Stimulated activated CD8-positive, alpha-beta memory T cell treated with anti-CD3 and anti-CD28 coated beads, Interleukin-15, amount 100 ng/mL, for 1 hour (primary cell): ENCODE measurements at places on chromosomes 5 and 9.

GRCh38 chr9:117043159-117043558, 356.1 kb downstream of the TRIM32 start:
- DNase-seq = no peak

- DNase-seq = no peak
Measured at GRCh38 chr5:1745796-1746370, 53.8 kb downstream of the MRPL36 start.

DNA sequence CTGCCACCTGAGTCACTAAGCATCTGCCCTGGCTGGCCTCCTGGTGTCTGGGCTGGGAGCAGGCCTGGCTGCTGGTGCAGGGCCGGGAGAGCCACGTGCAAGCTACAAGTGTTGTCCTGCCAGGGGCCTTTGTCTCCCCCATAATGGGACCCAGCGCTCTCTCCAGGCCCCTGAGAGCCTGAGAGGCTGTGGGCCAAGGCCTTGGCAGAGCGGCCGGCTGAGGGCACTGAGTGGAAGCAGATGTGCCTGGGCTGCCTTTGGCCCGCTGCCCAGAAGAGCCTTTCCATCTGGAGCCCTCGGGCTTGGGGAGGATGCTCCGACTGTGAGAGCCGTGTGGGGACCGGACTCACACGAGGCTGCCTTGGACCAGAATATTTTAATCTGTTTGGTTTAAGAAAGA, 185.5 kb downstream of the RGS3 start:
- no peak for DNase-seq

- no peak for DNase-seq
Measured at GRCh38 chr5:149073213-149073612, 10.4 kb upstream of the SH3TC2 start.

- no peak for DNase-seq
Measured at GRCh38 chr9:23322392-23322791, 503.6 kb downstream of the ELAVL2 start.

- no peak for DNase-seq
Measured at GRCh38 chr5:78738693-78739300, 90.2 kb upstream of the LHFPL2 start.

DNA sequence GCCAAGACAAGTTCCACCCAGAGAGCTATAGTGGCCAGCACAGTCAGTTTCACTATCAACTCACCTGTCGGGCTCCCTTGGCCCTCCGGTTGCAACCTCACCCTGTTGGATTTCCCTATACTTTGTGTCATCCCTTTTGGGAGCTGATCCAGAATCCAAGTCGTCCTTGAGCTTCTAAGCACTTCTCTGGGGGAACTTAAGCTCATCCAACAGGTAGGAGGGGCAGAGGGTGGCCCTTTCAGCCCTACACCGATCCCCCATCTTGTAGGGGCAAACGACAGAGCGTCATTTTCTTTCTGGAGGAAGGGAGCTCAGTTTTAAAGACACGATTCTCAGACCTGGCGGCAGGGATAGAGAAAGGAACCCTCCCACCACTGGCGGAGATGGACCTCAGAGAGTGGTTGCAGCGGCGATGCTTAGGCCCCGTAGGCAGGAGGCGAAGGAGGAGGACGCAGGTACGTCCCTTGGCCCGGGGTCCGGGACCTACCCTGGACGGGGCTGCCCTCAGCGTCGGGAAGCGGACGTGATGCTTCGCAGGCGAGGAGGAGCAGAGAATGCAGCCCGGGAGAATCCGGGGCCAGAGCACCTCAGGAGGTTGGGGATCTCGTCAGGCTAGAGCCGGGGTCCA, 519 bp downstream of the ZER1 start:
- no peak for DNase-seq

DNA sequence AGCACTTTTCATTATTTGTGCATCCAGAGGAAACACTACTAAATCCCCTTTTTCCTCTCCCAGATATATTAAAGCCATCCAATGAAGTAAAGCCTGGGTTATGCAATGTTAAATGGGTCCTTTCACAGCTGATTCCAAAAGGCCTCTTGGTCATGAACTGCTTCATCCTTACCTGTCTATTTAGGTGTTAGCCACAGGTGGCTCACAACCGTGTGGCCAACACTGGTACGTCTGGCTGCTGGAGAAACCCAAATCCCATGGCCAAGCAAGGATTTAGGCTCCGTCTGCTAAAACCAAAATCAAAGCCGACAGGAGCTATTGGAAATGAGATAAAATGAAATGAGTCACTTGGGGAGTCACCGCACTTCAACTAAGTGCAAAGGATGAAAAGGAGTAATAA, 193.9 kb downstream of the ADCY2 start:
- DNase-seq = no peak

- no peak for DNase-seq
Measured at GRCh38 chr5:71830681-71831539, 111.8 kb downstream of the CARTPT start.

DNA sequence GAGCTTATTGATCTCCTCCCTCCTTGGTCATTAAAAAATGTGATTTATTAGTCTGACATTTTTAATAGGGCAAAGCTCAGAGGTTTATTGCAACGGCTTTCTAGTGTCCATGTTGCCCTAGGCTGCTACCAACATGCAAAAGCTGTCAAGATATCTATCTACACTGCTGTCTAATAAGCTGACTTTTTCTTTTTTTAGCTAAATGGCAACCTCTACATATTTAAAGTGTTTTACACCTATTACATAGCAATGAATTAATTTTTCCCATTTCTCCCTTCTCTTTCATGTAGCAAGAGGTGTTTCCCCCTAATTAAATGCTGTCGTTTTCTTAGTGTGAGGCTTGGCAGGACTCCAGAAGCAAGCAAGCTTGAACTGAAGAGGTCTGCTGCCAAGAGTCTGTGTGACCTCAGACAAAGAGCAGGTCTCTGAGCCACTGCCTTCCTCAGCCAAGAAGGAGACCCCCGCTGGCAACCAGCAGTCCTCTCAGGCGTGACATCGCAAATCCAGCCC, 79.4 kb downstream of the GAS1 start:
- no peak for DNase-seq

DNA sequence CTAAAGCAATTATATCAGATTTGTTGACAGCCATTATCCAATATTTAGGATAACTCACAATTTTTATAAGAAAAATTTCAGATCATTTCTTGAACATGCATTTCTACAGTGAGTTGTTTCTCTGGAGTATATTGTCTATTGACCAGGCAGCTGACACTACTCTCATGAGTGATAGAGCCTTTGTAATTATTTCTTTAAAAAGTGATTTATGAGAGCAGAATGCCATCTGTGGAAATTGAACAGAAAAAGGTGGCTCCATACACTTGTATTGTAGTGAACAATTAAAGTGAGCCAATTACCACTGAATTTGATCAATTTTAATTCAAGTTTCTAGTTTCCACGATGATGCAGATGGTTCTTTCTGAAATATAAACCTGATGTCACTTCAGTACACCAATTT, 855.4 kb downstream of the TAF11L14 start:
- no peak for DNase-seq

- no peak for DNase-seq
Measured at GRCh38 chr5:75373862-75374261, 36.8 kb downstream of the HMGCR start.

- DNase-seq = no peak
Measured at GRCh38 chr9:93859431-93860215, 95.5 kb downstream of the BARX1 start.

DNA sequence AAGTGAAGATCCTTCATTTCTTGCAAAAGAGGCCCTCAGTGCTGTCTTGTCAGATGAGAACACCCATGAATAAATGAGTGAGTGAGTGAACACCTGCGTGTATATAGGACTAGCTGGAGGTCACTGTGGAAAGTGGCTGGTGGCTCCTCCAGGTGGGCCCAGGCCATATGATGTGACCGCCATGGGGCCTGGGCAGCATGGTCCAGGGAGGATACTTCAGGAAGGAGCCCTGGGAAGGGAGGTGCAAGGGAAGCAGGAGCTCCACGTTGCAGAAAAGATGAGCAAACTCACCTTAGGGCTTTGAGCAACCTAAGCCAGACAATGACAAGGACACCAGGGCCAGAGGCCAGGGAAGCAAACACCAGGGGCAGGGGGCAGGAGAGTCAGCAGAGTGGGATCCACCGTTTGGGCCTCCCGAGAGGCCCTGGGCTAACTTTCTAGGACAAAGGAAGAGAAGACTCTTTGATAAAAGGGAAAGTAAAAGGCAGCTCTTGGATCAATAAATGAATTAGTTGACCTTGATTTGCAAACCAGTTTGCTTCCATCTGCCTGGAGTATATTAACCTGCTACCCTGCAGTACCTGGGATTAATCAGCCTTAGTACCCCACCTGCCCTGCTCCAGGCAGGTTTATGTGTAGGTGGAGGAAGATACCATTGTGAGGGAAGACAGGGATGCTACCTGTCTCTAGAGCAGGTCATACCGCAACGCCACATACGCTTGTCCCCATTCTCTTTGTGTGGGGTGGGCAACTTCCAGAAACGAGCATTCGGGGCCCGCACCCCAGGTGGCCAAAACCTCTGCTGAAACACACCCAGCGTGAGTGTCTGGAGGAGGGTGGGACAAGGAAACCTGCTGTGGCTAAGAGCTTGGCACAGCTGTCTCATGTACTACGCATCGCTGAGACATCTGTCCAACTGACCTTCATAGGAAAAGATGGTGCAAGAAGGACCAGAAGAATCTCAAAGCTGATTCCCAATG, 51.4 kb upstream of the OLFM1 start:
- DNase-seq = no peak

DNA sequence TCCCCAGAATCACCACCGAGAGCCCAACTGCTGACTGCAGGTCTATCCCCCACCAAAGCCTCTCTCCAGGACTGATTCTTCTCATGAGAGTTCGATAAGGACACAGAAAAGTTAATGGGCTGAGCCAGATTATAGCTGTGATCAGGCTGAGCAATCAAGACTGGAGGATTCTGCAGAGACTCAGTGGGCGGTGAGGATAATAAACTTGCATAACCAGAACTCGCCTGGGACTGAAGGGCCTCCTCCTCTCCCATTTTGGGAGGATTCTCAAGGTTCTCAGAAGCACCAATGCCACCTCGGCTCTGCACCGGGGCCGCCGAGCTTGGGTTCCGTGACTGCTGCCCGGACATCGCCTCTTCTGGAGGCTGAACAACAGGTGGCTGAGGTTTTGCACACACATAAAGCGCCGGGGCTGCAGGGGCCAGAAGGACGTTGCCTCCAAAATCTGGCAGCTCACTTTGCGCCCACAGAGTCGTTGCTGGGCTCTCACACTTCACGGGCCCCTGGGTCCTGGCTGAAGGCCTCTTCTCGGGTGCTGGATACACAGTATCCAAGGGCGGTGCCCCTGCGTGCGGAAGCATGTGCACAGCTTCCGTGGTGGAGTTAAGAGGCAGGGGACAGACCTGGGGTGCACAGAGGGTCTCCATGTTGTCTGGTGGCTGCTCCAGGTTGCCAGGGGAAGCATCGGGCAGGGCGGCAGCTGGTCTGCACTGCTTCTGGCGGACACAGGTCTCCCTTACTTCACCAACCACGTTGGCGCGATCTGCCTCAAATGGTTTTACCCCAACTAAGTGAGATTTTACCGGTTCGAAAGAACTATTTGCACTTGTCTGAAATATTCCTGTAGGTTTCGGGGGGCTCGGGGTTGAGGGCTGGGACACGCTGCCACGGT, 7.6 kb downstream of the SEC16A start:
- no peak for DNase-seq

- no peak for DNase-seq
Measured at GRCh38 chr5:149799965-149800516, 69.9 kb downstream of the PPARGC1B start.

DNA sequence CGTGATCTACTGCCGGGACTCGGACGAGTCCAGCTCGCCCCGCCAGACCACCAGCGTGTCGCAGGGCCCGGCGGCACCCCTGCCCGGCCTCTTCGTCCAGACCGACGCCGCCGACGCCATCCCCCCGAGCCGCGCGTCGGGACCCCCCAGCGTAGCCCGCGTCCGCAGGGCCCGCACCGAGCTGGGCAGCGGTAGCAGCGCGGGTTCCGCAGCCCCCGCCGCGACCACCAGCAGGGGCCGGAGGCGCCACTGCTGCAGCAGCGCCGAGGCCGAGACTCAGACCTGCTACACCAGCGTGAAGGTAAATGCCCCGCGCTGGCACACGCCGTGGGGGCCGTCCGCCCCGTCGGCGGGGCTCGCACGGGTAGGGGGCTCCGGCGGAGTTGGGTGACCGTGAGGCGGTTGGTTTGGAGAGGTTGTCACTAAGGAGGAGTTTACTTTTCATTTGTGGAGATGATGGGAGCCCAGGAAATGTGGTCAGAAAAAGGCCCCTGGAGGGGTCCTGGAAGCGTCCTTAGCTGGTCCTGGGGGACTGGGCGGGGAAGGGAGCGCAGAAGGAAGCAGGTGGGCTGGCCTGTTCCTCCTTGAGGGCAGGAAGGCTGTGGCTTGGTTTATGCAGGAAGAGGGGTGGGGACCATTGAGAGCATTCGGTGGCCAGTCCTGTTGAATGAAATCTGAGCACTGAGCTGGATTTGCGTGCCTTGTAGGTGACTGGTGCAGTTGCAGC, 647 bp downstream of the PDE8B start:
- no peak for DNase-seq

DNA sequence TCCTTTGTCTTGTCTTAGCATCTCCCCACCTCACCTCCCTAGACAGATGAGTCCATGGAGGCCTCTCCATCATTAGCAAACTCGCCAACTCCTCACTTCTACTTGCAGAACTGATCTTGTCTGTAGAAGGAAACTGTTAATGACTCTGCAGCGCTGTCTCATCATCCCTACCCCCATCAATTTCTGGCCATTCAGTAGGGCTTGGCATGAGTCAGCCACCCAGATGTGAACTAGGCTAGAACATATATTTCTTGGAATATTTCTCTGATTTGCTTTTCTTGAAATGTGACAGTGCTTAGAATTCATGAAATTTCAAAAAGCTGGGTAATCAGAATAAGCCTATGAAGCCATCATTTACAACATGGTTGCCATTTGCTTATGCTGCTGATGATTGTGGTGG, 1125.0 kb upstream of the DMAC1 start:
- no peak for DNase-seq

DNA sequence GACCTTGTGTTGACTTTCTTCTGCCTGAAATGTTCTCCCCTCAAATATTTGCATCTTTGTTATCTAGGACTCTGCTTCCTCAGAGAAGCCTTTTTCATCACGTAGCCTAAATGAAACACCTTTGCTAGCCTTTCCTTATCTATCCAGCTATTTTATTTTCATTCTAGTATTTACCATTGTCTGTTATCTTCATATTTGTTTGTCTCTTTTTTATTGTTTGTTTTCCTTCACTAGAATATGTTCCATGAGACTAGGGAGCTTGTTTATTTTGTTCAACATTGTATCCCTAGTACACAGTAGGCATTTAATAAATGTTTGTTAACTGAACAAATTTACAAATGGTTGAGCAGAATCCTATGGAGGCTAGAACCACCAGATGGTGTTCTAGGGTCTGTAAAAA, 178.0 kb downstream of the NPR3 start:
- DNase-seq = no peak

DNA sequence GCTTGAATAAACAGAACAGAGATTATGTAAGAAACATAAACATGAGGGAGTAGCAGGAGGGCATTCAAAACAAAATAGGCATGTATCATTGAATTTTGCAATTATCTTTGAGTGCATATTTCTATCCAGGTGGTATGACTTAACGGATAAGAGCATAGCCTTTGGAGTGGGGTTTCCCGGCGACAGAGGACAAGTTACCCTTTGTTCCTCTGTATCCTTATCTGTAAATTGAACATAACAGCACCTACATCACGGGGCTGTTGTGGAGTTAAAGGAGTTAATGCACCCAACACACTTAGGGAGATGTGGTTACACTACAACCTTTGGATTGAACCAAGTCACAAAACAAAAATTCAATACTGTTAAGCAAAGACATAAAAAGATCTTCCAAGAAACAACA, 314.6 kb upstream of the KIF2A start:
- no peak for DNase-seq
